Activated CD4-positive, CD25-positive, alpha-beta regulatory T cell treated with anti-CD3 and anti-CD28 coated beads, Interleukin-2, amount 50 U/mL, for 16 hours (primary cell): ENCODE measurements at places on chromosomes 5 and 9.

DNA sequence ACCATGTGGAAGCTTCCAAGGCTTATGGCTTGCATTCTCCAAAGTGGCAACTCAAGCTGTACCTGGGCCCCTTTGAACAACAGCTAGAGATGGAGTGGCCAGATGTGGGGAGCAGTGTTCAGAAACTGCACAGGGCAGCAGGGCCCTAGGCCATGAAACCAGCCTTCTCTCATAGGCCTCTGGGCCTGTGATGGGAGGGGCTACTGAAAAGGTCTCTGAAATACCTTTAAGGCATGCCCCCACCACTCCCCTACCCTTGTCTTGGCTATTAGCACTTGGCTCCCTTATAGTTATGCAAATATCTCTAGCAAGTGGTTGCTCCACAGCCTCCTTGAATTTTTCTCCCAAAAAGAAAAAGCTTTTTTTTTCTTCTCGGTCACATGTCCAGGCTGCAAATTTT is 1014.6 kb downstream of the DTWD2 start:
- no peak for DNase-seq

- DNase-seq, result no peak
These were observed 38.2 kb upstream of the POMT1 start for GRCh38 chr9:131464354-131465000.

GRCh38 chr9:78574354-78575045 is 277.6 kb downstream of the PSAT1 start:
- DNase-seq, result no peak

GRCh38 chr9:94794476-94795167 is 68.1 kb downstream of the AOPEP start:
- DNase-seq, result no peak

DNA sequence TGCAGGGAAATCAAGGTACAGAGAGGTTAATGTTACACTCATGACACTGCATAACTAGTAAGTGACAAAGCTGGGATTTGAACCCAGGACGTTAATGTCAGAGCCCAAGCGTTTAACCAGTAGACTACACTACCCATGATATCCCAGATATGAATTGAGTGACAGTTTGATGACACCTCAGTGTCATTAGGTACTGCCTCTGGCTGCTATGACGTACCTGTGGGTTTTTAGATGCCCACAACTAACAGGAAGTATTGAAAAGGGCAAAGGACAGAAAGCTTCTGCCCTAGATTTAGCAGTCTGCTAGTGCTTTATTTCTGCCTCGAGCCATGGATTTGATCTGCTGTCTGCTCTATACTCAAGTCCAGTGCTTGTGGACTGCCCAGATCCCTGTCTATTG is 56.2 kb downstream of the GLRA1 start:
- no peak for DNase-seq

DNA sequence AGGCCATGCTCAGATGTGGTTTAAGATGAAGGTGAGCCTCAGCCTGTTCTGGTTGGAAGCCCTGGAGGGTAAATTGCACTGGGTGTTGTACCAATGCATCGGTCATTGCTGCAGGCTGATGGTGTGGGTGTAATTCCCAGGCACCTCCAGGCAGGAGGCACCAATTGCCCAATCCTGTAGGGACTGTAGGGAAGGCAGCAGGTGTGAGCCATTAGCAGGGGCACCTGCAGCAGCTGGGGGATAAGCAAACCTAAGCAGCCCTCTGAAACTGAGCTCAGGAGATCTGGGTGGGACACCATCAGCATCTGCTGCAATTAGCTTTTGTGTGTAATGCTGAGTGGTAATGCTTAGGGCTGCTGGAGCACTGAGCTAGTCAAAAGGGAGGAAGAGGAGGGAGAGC is 190.1 kb upstream of the TBC1D2 start:
- DNase-seq, result no peak

DNA sequence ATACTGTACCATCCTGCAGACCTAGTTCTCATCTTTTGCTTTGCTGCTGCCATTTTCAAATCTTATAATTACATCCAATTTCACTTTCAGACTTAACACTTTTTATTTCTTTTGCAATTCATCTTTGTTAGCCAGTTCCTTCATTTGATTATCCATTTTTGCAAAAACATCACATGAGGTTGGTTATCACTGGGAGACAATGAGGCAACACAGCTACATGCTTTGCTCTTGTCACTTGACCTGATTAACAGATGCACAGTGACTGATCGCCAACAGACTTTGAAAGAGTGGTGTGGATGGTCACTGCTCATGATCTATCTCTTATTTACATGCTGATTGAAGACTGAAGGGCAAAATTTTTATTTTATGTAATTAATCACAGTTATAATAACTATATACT is 17.0 kb upstream of the RNF20 start:
- no peak for DNase-seq

GRCh38 chr9:107293543-107294085 is 10.5 kb downstream of the RAD23B start:
- no peak for DNase-seq

- DNase-seq, result no peak
These were observed 192.8 kb downstream of the CDH18 start for GRCh38 chr5:19795218-19795617.

GRCh38 chr9:85897848-85898247 is 43.1 kb upstream of the NAA35 start:
- no peak for DNase-seq
